Fibroblast of skin of left quadriceps (primary cell): ENCODE measurements at places on chromosomes 1 and 21.

- no peak for DNase-seq
Observed at GRCh38 chr1:68173283-68173935, 58.9 kb downstream of the WLS start.

GRCh38 chr1:19980314-19980713, 896 bp upstream of the PLA2G2A start:
- no peak for DNase-seq

DNA sequence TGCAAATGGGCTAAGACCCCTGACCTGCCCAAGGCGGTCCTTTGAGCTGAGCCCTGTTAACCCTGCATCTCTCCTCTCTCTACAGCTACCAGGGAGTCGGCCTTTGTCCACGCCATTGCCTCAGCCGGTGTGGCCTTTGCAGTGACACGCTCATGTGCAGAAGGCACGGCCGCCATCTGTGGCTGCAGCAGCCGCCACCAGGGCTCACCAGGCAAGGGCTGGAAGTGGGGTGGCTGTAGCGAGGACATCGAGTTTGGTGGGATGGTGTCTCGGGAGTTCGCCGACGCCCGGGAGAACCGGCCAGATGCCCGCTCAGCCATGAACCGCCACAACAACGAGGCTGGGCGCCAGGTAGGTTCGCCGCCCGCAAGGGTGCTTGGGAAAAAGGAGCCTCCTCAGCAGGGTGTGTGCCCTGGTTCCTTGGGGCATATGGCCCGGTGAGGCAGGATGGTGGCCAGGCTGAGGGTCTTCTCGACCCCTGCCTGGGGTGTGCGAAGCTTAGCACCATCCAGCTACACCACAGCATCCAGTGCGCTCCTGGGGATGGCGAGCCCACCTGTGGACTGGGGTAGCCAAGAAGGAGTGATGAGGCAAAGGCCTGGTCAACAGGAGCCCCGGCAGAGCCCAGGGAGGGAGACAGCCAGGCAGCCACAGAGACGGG, 31.8 kb upstream of the ARF1 start:
- DNase-seq, result no peak

- DNase-seq, result no peak
Observed at GRCh38 chr1:85116856-85117255, 68.6 kb upstream of the MCOLN3 start.

DNA sequence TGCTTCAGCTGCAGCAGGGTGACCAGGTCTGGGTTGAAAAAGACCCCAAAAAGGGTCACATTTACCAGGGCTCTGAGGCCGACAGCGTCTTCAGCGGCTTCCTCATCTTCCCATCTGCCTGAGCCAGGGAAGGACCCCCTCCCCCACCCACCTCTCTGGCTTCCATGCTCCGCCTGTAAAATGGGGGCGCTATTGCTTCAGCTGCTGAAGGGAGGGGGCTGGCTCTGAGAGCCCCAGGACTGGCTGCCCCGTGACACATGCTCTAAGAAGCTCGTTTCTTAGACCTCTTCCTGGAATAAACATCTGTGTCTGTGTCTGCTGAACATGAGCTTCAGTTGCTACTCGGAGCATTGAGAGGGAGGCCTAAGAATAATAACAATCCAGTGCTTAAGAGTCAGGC, 2.9 kb downstream of the C1QA start:
- DNase-seq, result peak; percentile 43

- DNase-seq, result no peak
Observed at GRCh38 chr1:236107121-236107907, 35.0 kb upstream of the GPR137B start.

- DNase-seq, result no peak
Observed at GRCh38 chr1:30445449-30445848, 277.9 kb downstream of the MATN1 start.

GRCh38 chr1:208510192-208510952, 266.2 kb upstream of the PLXNA2 start:
- DNase-seq, result peak; percentile 56

- DNase-seq, result no peak
Observed at GRCh38 chr1:167106119-167106461, 12.2 kb downstream of the STYXL2 start.

DNA sequence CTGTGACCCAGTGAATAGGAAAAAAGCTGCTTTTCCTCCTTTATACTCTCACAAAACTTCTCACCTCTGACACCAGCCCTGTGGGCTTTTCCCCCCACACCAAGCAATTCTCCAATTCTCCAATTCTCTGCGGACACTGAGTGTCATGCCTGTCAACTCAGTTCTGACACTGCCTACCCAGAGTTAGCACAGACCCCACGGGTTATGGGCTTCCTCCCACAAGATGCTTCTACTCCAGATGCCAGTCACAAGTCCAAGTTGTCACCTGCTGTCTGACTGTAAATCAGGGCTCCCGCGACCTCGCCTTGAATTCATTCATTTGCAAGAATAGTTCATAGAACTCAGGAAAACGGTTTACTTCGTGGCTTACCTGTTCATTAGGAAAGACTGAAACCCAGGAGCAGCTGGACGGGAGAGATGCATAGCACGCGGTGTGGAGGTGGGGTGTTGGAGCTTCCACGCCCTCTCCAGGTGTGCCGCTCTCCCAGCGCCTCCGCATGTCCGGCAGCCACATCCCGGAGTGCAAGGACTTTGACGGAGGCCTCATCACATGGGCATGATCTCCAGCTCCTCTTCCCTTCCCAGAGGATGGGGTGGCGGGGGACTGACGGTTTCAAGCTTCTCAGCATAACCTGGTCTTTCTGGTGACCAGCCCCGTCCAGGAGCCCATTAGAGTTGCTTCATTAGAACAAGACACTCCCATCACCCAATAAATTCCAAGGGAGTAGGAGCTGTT, 154.7 kb downstream of the PGBD5 start:
- no peak for DNase-seq

DNA sequence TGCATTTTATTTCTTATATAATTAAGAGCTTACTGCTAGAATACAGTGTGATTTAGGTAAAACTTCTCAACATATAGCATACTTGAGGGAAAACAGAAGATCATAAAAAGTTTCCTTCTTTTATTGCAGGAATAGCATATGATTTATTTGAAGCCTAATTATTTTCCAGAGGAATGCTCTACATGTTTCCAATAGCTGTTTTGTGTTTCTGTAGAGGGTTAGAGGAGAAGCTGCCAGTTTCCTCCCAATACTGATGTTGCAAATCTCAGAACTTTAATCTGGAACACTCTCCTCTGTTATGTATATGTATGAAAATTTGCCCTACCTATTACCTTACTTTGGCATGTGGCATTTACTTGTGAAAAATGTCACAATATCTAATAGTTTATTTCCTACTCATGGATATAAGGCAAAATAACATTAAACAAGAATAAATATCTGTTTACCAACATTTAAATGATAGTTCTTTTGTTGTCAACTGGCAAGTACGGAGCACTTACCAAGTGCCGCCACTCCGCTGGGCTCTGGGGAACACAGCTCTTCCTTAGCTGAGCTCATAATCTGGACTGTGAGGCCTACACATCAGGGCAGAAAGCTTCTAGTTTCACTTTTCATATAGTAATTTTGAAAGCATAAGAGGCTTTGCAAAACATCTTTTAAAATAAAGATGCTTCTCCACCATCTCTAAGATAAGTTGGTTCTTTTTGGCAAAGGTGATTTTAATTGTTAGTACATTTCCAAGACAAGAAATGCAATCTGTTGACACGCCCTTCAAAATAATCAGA, 239.8 kb upstream of the C1orf105 start:
- DNase-seq, result peak; percentile 38

GRCh38 chr1:21705303-21705980, 36.3 kb upstream of the RAP1GAP start:
- DNase-seq, result no peak

GRCh38 chr1:21638531-21639341, 30.4 kb downstream of the RAP1GAP start:
- no peak for DNase-seq

- DNase-seq, result no peak
Observed at GRCh38 chr1:82279241-82279640, 478.5 kb downstream of the ADGRL2 start.

GRCh38 chr1:165436994-165437393, 7.9 kb downstream of the RXRG start:
- no peak for DNase-seq

GRCh38 chr1:66176012-66176715, 357.8 kb upstream of the SGIP1 start:
- DNase-seq, result no peak

DNA sequence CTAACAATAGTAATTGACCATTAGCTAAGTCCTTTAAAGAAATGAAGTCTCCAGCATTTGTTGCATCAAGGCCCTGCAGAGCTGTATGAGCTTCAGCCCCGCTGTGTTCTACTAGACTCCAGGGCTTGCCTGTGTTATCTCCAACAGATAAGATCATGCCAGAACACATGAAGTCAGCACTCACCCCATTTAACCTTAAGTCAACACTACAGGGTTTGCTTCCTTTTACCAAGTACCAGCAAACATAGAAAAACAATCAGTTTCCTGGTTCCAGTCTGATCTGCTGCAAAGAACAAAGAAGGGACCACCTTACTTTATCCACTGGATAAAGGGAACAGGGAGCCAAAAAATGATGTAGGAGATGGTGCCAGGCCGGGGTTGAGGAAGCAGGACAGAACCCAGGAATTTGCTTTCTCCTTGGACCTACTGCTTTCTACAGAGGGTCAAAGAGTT, 41.3 kb upstream of the ENAH start:
- DNase-seq, result no peak

DNA sequence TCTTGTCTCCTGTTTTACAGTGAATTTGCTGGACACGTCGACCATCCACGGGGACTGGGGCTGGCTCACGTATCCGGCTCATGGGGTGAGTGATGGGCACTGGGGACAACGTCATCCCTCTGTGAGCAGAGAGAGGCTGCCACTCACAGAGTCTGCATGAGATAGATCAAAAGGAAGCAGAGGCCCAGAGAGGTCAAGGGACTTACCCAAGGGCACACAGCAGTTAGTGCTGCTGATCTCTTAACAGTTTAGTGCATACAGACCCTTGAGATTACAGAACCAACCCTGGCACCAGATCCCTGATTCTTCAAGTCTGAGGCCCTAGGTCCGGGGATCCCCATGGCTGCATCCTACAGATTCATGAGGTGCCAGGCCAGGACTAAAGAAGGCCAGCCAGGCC, 6.0 kb downstream of the EPHA8 start:
- no peak for DNase-seq

DNA sequence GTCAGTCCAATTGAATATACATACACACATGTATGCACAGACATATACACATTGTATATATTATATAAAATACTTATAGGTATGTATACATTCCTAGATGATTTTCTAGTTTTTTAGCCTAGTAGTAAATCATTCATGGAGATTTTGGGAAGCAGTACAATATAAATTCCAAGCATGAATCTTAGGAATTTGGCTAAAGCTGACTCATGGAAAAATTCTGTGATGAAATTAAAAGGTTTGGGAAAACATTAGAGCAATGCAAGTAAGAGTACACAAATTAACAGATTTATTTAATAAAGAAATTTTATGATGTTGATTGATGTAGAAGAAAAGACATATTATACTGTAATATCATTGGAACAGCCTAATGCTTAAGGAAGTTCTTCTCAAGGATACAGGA, 43.7 kb upstream of the PTGFR start:
- DNase-seq, result no peak

GRCh38 chr1:110626889-110627288, 20.7 kb upstream of the KCNA2 start:
- DNase-seq, result no peak

GRCh38 chr1:113118266-113118665, 45.3 kb downstream of the LRIG2 start:
- DNase-seq, result no peak

GRCh38 chr1:45617618-45618017, 6.2 kb downstream of the CCDC17 start:
- no peak for DNase-seq

GRCh38 chr1:237619553-237619952, 271.2 kb downstream of the ZP4 start:
- DNase-seq, result no peak

DNA sequence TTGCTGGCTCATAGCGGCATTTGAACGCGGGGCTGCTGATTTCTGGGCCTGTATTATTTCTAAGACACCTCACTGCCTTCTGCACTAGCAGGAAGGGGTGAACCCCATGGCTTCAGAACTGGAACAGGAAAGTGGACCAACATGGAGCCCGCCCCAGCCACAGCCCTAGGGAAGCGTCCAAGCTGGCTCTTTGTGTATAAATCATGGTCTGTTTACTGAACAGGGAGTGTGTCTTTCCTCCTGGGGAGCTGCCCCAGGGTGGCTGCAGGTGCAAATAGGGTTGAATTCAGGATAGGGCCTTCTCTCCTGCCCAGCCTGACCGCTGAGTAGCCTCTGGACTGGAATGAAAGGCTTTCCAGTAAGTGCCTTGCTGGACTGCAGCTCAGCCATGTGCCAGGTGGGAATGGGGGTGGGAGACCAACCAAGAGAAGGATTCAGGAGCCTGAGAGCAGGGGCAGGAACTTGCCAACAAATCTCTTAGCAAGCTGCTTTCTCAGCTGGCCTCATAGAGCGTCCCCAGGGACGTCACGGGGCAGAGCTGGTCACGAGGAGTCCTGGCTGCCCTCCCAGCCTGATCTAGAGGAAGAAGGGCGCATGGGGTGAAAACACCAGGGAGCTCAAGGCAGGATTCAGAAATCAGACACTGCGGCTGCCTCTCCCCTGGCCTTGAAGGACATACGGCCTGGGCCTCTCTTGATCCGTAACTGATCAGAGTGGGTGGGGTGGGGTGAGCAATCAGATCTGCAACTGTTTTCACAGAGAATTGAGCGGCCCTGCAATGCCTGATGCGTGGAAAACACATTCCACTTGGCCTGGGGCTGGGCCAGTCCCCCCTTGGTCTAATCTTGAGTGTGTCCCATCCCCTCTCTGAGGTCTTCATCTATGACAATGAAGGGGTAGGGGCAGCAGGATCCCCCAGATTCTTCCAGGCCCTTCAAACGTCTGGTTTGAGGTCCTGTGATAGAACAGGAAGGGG, 56.5 kb upstream of the SELENON start:
- no peak for DNase-seq

- no peak for DNase-seq
Observed at GRCh38 chr21:29007810-29008209, 11.3 kb downstream of the RWDD2B start.

DNA sequence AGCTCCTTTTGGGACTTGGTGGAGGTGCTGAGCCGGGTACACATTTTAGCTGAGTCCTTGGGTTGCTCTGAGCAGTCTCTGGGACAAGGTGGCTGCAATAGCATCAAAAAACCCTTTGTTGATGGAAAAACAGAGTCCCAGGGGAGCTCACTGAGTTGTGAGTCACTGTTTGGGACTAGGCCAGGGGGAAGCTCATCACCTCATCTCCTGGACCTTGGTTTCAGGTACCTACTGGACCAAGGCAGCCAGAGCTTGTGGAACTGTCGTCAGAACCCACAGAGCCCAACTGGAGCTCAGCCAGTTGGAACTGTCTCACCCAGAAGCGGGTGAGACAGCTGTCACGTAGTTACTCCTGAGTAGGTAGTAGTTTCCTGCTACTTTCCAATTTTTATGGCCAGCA, 146.7 kb downstream of the HLX start:
- DNase-seq, result no peak

GRCh38 chr1:91805311-91805801, 80.6 kb downstream of the TGFBR3 start:
- no peak for DNase-seq

DNA sequence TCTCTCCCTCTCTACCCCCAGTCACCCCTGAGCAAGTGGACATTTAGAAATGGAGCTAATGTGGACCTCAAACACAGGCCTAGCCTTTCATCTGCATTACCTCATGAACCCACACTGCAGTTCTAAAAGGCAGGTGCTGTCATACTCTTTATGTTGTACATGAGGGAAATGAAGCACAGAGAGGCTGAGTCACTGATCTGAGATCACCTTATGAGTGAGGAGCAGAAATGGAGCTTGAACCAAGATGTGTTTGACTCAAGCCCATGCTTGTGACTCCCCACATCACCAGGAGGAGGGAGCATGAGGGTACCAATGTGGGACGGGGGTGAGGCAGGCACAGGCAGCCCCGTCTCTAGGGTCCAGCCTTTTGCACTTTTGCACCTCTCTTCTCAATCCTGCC, 702.8 kb downstream of the PTPRU start:
- no peak for DNase-seq
